ENCODE measurements at places on chromosomes 3 and 15.

DNA sequence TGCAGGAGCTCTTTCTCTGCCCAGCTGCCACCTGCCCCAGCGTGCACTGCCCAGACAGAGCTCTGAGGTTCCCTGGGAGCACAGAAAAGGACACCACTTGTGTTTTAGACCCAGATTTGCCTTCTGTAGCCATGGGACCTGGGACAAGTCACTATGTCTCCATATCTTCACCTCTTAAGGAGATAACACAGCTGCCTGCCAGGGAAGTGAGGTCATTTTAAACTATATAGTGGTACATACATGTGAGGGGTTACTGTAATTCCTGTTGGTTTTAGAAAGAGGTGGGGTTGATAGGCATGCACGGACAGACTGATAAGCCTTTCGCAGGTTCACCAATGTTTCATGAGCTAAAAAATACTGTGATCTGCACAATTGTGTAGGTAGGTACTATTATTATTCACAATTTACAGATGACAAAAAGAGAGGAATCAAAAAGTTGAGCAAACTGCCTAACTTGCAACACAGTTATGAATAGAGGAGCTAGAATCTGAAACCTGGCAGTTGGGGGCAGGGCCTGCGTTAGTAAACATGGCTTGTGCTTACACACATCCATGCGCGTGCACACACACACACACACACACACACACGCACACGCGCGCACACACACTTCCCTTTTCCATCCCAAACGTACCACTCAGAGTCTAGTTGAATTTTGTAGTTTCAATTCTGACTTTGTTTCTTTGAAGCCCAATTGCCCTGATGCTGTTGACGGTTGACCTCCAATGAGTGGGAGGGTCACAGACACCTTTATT is 193.6 kb downstream of the FAM43A start:
- DNase-seq, result no peak

- DNase-seq, result no peak
Observed at GRCh38 chr3:5389057-5389456, 201.6 kb downstream of the EDEM1 start.

- no peak for DNase-seq
Observed at GRCh38 chr15:75178171-75178937, 23.3 kb upstream of the C15orf39 start.

DNA sequence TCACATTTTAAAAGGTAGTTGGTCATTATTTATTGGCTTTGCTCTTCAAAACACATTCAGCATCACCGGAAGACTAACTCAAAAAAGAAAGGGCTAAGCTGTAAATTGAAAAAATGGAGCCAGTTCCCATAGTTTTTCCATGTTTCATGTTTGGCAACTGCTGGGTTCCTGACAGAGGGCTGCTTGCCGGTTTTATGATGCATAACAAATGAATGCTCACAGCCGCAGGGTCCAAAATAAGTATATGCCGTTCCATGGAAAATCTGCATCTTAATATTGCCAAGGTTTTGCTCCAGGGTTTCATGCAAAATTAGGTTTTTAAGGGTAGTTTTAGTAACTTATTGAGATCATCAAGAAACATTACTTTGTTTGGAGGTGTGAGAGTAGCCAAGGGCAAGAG is 15.8 kb downstream of the SLC12A1 start:
- DNase-seq, result no peak

DNA sequence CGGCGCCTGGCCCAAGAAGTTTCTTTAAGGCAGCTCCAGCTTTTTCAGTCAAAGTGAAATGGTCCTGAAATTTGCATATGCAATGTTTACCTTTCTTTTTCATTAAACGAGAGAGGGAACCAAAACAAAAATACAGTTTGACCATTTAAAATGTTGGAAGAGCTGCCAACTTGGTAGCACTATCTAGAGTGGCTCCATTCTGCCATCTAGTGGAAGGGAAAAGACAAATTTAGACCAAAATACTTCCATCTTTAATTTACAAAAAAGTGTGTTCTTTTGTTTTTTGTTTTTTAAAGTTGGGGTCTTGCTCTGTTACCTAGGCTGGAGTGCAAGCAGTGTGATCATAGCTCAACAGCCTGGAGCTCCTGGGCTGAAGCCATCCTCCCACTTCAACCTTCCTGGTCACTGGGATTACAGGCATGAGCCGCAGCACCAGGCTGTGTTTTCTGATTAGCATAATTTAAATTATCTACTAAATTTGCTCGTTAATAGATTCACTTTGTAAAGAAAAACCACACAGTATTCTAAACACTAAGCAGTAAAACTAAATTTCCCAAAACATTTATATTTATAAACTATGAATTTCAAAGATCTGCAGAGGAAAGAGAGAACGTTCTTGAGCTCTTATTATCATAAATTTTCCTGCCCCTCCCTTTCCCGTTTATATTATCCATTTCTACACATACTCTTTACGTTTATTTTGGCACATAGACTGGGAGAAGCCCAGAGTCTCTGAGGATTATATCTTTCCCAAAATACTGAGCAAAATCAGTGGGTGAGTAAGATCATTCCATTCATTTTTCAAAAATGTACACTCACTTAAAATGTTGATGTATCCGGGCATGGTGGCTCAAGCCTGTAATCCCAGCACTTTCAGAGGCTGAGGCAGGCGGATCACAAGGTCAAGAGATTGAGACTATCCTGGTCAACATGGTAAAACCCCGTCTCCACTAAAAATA is 15.4 kb upstream of the RFC4 start:
- no peak for DNase-seq

- no peak for DNase-seq
Observed at GRCh38 chr3:105616374-105617121, 249.8 kb downstream of the ALCAM start.

GRCh38 chr3:42381551-42382082 is 28.8 kb downstream of the LYZL4 start:
- DNase-seq, result no peak

DNA sequence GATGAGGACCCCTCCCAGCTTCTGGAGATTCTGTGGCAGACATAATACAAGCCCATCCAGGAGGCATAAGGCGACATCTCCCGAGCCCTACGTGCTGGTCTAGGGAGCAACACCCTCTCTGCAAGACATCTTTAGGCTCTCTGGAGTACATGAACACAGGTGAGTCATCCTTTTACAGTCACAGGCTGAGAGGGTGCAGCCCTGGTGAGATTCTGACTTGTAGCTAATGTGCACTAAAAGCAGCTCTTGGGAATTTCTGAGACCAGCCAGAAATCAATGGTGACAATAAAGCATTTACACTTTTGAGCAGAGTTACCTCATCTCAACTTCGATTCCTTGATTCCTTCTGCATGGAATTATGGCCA is 131.1 kb downstream of the XXYLT1 start:
- DNase-seq, result no peak

DNA sequence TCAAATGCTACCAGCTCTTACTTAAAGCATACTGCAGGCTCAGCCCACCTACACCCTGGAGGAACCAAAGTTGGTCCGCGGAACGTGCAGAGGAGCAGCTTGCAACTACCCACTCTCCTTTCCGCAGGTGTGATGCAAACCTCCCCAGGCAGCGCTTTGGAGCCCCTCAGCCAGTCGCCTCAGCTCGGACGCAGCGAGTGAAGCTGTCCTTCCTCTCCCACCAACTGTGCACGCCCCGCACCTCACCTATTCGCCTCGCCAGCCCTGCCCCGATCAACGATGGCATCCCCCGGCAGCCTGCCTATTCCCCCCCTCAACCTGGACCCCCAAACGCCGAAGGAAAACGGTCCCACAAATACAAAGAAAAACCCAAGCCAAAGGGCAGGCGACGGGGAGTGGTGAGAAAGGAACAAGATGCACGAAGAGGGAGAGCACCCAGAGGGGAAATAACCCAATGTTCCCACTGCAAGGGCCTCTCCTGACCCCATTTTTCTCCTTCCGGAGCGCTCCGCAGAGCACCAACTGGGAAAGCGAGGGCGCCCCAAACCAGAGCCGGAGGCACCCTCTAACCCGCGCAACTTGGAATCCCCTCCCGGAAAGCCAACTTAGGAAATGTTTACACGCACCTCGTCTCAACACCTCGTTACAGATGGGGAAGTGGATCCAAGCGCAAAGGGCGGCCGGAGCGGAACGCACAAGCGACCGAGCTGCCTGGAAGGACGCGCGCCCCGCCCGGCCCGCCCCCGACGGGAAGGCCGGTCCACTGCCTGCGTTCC is 665 bp downstream of the GLB1 start:
- peak; percentile 33 for DNase-seq

DNA sequence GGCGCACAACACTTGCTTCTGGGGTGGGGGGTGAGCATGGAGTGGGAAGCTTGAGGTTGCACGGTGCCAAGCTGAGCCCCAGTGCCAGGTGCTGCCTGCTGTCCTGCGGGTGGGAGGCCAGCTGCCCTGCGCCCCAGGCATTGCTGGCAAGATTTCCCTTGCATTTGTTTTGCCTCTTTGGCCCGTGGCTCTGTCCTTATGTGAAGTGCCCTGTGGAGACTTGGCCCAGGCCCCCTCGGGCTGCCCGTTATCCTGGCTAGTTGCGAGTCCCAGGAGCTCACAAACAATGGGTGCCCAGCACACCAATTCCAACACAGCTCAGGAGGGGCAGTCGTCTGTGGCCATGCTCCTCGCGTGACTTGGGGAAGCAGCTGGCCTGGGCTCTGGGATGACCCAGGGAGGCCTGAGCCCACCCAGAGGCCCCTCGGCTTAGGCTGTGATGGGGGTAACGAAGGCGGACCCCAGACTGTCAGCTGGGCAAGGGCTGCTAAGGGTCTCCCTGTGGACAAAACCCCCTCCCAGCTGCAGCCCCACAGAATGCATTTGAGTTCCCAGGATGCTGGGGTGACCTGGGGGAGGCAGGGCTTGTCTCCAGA is 5.9 kb downstream of the C3orf22 start:
- DNase-seq, result no peak

GRCh38 chr15:33182278-33182905 is 12.1 kb downstream of the FMN1 start:
- DNase-seq, result no peak

- no peak for DNase-seq
Observed at GRCh38 chr15:70617911-70618287, 145.5 kb downstream of the UACA start.

- DNase-seq, result no peak
Observed at GRCh38 chr15:92650966-92651365, 4.6 kb downstream of the FAM174B start.

DNA sequence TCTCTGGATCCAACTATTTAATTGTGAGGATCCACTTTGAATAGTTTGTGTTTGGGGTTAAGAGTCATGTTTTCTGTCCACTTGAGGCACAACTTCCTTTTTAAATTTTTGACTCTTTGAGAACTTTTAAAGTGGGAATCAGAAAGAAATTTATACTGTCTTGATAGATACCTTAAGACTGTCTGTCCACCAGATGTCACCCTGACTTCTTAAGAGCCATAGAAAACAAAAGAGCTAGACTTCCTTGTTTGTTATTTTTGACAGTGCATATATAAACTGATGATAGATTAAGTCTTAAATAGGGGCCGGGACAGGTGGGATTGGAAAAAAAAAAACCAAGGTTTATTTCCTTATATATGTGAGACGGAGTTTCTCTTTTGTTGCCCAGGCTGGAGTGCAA is 52.1 kb upstream of the WDR72 start:
- no peak for DNase-seq

GRCh38 chr3:85120879-85121278 is 162.1 kb downstream of the CADM2 start:
- no peak for DNase-seq

DNA sequence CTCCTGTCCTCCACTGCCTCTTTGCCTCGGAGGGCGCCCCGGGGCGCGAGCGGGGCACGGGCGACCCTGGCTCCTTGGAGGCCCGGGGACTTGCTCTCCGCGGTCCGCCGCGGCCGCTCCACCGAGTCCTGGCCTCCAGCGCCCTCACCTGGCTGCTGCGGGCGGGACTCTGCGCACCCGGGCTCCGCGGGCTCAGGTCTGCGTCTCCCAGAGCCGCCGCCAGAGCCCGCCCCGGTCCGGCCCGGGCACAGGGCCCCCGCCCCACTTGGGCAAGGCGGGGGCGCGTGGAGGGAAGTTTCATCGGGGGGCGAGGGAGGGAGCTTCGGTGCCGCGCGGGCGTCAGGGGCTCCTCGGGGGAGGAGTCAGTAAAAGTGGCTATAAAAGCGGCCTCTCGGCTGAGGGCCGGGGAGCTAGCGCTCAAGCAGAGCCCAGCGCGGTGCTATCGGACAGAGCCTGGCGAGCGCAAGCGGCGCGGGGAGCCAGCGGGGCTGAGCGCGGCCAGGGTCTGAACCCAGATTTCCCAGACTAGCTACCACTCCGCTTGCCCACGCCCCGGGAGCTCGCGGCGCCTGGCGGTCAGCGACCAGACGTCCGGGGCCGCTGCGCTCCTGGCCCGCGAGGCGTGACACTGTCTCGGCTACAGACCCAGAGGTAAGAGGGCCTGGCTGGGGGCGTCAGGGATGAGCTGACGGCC is at the start of gene CEMIP:
TSS of gene CEMIP (plus strand) at position 407 of the 694 bp plus-strand sequence. CDS start 94,510 bp downstream, outside the sequence.
- DNase-seq, result peak; percentile 9

- no peak for DNase-seq
Observed at GRCh38 chr3:14698601-14699244, 23.8 kb downstream of the C3orf20 start.

DNA sequence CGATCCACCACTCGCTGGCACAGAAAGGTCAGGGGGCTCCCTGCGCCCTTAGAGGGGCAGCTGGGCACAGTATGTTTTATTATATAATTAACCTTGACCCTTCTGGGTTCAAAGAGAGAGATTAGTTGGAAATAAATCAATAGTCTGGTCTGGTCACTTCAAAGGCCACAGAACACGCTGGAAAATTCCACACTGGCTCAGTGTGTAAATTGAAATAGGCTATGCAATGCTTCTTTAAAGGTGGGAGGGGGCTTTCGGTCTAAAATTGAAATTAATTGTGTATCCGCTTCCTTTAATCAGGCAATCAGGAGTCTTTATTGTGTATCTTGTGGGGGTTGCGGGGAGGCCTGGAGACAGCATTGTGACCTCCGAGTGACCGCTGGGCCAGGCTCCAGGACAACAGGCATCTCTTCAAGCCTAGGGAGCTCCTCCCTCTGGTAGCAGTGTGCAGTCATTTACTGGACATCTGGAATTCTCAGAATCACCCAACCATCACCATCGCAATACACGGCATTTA is 8.0 kb downstream of the RNU5B-1 start:
- no peak for DNase-seq

GRCh38 chr15:75229191-75230015 is 27.7 kb downstream of the C15orf39 start:
- no peak for DNase-seq

- DNase-seq, result no peak
Observed at GRCh38 chr15:98385752-98386381, 262.5 kb upstream of the IGF1R start.

DNA sequence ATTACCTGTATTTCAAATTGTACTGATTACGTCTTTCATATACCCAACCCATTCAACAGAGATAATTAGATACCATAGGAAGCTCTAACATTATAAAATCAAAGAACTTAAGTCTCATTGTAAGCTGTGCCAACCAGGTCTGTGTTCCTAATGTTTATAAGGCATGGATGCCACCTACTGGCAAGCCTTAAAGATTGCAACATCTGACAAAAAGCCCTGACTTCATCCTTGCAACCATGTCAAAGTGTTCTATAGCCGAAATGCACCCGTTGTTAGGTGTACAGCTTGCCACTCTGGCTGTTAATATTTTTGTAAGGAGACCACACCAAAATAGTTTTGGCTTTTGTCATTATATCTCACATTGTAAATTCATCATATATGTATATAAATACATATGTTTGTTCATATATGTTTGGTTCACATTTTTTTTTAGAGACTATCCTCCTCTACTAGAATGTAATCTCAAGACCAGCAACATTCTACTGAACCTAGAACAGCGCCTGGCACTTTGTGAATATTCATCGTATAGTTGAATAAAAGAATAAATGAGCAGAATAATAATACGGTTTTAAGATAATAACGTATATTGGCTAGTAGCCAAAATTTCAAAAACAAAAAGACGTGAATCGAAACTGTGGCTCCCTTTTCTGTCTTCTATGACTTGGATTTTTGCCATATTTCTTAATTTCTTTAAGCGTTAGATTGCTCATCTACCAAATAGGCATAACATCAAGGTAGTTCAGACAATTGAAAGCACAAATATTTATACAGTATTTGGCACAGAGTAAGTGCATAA is 258.1 kb downstream of the TBL1XR1 start:
- DNase-seq, result no peak
